ENCODE measurements at places on chromosomes 13 and 19.

DNA sequence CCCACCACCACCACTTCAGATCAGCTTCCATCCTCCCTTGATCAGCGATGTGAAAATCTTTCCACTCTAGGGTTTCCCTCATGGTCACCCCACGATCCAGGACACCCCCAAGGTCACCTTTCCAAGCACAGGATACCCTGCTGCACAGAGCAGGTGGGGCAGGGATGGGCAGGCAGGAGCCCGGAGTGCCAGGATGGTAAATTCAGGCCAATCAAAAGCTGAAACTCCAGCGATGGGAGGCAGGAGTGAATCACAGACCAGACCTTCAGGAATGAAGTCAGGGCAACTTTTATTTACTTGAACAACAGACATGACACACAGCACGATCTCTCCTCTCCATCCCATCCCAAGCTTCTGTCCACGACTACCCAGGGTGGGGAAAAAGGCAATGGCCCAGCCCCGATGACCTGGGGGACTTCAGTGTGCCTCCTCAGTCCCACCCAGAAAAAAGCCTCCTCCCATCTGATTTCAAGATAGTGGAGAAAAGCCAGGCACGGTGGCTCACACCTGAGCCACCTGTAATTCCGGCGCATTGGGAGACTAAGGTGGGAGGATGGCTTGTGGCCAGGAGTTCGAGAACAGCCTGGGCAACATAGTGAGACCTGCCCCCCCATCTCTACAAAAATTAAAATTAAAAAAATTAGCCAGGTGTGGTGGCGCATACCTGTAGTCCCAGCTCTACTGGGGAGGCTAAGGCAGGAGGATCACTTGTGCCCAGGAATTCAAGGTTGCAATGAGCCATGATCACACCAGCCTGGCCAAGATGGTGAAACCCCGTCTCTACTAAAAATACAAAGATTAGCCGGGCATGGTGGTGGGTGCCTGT is 39.2 kb downstream of the ZSWIM4 start:
- DNase-seq, result no peak

DNA sequence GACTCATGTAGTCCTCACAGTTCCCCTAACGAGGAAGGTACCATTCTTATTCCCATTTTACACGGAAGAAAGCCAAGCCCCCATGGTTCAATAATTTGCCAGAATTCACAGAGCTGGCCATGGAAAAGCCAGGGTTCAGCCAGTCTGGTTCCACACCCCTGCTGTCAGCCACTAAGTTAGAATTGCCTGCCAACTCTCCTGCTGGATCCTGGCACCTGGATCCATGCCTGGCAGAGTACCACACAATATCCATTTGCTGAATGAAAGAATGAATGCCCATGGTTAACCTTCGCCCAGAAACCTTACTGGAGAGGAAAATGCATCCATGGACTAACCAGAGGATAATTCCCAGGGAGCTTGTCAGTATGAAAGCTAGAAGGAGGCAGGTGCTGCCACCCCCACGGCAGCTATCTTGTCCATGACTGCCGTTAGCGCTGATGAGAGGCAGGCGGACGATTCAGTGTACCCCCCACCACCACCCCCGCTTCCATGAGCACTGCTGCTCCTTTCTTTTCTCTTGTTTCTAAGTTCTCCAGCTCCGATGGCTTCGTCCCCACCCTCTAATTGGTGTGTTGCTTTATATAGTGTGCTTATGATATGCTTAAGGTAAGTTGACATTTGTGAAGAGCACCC is 114.5 kb downstream of the SLC7A1 start:
- no peak for DNase-seq

DNA sequence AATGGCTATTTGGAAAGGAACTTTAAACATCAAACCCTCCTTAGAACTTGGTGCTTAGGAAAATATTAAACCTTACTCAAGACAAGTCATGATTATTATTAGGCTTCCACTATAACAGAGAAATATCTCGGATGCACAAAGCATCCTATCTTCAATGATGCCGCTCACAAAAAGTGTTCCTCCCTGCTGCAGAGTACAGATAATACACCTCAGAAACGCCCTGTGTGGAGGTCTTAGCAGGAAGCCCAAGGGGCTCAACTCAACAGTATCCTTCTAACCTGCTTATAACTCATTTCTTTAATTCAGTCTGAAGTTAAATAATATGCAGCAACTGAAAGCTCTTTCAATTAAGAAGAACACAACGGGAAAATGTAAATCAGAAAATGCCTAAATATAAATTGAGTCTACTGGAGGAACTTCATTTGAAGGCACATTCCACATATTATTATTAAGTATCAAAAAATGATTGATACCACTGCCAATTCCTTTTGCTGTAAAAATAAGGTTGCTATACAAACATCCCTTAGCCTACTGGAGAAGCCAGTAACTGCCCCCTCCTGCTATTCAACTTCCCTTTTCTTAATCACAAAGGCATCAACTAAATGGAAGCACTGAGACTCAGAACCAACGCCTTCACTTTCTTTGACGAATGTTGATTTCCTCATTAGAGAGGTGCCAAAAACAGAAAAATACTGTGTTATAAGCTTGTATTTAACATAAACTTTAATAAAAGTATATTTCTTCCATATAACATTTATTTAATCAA is 12.0 kb downstream of the ELF1 start:
- DNase-seq, result no peak

DNA sequence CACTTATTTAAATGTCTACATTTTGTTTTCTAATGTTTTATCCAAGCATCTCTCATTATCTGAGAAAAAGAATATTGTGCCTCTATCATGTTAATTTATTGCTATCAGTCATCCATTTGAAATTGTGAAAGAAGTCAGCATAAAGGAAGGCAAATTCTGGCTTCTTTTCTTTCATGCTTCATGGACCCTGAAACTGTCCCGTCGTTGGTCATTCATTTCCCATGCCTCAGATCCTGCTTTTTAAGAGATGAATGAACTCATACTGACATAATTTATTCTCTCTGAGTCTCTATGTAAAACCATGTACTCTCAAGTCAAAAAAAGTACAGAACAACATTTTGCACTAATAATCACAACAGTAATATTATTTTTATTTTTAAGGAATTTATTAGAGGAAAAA is 2512.0 kb downstream of the PCDH9 start:
- DNase-seq, result no peak

All from activated naive CD4-positive, alpha-beta T cell treated with anti-CD3 and anti-CD28 coated beads for 36 hours (primary cell).